ENCODE measurements at places on chromosomes 7 and 10.

GRCh38 chr10:45179691-45180090 lies 135.7 kb downstream of the OR13A1 start:
- no peak for DNase-seq

- no peak for DNase-seq
Measured at GRCh38 chr10:95355301-95355700, 64.5 kb upstream of the PDLIM1 start.

DNA sequence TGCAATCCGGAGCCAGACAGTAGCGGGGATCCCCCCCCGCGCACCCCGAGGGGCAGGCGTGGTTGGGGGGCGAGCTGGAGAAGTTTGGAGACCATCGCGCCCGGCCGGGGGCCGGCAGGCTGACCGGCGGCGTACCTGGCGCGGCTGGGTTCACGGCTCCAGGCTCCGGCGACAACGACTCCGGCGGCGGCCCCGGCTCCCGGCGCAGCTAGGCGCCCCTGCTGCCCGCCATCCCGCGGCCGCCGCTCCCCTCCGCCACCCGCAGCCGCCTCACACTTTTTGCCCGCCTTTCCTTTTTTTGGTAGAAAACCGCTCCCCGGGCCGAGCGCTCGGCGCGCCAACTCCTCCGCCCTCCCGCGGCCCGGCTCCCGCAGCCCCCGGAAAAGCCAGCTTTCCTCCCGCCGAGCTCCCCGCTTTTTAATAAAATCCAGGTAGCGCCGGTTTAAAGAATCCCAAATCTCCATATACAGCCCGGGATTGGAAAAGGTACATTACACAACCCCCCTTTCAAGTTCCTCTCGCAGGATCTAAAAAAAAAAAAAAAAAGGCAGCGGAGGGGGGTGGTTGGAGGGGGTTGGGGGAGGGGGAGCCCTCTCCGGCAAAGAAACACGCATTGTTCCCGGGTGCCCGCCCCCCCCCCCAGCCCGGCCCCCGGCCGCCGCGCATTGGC lies at the start of gene TNRC18:
TNRC18 (minus strand) TSS at position 529 of the 670 bp plus-strand sequence. CDS start 2,588 bp downstream, outside the sequence.
- DNase-seq: no peak

GRCh38 chr7:3370068-3370830 lies 69.2 kb downstream of the SDK1 start:
- DNase-seq: no peak

GRCh38 chr10:4546500-4546899 lies 279.5 kb upstream of the AKR1E2 start:
- DNase-seq: no peak

DNA sequence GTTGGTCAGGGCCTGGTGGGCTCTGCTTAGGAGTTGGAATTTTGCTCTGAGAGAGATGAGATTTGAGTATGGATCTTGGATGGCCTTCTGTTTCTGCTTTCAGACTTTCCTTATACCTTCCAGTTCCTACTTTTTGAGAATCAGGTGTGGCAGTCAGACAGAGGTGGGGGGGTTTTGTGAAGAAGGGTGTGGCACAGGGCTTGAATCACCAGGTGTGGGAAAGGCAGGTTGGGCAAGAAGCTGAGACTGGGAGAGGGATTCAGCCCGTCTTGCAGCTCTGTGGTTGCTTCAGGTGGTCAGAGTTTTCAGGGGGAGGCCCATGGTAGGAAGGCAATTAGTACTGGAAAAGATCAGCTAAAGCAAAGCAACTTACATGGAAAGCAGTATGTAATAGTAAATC lies 340.2 kb downstream of the LRMDA start:
- DNase-seq: no peak

DNA sequence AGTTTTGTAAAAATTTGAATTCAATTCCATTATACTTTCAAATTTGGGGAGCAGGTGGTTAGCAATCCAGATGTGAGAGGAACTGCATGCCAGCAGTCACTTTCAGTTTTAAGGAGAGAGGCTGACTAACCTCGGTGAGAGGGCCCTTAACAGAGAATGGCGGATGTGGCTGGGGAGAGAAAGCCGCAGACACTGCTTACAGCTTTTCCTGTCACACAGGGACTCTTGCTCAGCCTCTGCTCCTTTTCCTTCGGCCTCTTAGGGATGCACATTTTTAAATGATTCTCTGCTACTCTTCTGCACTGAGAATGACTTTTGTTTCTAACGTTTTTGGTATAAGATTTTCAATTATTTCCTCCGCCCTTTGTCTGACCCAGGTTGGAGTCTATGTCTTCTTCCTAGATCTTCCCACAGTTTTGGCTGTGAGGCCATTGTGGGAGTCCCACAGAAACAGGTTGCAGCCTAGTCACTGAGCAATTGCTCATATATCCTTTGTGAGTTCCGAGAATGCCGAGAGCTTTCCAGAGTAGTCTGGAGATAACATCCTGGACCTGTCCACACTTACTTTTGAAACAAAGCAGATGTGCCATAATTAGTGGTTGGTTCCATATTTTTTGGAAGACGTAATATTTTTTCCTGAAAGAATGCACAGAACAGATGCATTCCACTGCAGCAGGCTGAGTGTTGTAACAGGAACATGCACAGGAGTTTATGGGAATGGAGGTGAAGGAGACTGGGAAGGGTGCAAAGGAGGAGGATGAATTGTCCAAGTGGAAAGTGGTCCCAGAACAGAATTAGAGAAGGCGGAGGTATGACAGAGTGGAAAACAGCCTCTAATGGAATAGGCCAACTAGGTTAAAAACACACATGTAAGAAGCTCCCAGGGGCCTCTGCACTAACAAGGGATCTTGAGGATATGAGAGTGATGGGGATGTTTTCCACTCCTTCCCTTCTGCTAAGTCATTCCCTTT lies 168.0 kb upstream of the ZNF32 start:
- peak; percentile 75 for DNase-seq

DNA sequence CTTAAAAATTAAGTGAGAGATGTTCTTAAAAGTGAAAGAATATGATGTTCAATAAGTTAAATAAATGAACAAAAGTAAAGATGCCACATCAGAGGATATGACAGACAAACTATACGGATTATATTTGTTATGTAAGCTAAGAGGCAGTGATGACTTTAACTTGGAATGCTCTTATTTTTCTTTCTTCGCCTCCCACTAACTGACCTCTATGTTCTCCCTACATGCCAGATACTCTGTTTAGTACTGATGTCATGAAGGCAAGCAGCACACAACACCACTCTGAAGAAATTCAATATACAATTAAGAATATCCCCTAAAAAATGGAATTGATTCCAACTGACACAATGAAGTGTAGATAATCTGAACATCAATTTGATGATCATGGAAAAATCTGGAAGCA lies 223.4 kb downstream of the DOCK4 start:
- DNase-seq: no peak

DNA sequence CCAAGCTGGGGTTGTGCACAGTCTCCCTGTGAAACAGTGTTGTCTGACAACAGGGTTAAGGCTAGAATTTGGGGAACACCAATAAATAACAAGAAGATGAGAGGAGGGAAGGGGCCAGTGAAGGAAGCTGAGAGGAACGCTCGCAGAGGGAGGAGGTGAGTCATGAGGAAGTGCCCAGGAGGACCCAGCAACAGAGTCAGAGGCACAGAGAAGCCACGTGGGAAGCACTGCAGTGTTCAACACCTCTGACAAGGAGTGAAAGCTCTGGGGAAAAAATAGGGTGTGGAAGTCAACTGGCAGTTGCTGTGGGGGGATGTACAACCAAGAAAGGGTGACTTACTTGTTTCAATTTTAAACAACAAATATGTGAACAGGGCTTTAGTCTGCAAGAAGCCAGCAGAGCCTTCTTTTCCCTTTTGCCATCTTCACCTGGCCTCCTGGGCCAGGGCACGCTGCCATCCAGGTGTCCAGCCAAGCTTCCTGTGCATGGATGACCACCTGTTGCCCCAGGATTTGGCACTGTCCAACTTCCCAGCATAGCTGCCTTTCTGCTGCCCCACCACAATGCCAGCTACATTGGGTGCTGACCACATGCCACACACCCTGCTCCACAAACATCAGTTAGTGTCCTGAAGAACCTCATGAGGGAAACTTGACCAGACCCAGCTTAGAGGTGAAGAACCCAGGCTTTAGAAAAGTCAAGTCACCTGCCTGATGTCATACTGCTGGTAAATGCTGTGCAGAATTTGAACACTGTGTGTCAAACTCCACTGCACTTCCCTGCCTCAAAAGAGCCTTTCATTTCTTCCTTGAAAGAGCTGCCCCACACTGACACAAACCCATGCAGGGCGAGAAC lies 69.6 kb downstream of the ATXN7L1 start:
- peak; percentile 63 for DNase-seq

GRCh38 chr7:134067164-134067563 lies 60.0 kb upstream of the LRGUK start:
- DNase-seq: no peak

GRCh38 chr10:51972733-51973346 lies 273.4 kb upstream of the CSTF2T start:
- no peak for DNase-seq

- DNase-seq: no peak
Measured at GRCh38 chr7:81534446-81534845, 235.4 kb downstream of the HGF start.

DNA sequence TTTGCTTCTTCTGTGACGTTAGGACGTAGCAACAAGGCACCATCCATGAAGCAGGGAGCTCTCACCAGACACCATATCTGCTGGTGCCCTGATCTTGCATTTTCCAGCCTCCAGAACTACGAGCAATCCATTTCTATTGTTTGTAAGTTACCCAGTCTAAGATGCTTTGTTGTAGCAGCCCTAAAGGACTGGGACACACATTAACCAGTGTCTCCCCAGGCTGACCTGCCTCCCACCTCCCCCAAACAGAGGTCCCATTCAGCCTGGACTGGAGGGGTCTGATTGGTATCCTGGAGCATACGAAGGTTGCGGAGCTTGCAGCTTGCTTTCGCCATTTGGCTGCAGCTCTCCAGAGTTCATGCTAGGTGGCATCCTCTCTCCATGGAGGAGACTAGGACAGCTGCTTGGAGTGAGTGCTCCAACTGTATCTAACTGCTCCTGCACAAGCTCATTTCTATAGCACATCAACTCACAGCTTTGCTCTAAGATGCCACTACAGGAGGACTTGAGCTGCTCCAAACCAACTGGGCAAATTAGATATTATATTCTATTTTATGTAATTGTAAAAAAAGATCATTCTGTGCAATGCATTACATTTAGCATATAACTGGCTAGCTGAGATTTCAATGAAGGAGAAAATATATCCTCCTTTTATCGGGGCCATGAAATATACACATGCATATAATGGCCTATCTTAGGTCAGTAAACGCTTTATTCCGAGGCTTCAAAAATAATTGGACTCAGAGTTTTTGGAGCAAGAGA lies 8.0 kb upstream of the GRK5 start:
- DNase-seq: peak; percentile 60

GRCh38 chr7:125561006-125561405 lies 631.4 kb upstream of the POT1 start:
- no peak for DNase-seq

DNA sequence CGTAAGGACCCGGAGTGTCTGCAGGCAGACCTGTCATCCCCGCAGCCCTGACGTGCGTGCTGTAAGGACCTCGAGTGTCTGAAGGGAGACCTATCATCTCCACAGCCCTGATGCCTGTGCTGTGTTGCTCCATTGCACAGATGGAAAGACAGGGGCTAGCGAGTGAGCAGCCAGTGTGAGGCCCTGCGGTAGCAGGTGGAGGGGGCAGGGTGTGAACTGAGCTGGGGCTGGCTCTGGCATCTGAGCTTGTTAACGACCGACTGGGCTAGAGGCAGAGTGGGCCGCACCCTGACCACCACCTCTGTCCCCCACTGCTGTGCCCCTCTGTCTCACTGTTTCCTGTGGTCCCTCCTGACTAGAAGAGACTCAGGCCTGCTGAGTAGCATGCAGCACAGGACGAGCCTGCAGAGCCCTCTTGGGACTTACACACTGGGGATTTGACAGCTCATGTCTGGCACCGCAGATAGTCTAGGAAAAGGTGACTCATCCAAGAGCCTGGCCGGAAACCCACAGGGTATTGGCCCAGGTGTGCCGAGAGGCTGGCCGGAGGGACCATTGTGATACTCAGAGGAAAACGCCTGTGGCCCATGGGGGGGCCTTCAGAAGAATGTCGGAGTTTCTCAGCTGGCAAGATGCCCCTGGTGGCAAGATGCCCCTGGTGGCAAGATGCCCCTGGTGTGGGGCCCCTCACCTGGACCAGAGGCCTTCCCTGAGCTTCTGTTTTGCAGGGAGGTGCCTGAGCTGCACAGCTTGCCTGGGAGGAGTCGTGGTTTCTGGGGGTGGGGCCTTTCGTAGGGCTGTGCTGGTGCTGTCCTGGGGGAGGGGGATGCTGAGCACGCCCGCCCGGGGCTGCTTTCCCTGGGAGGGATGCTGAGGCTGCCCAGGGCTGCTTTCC lies 34.3 kb downstream of the INPP5A start:
- peak; percentile 38 for DNase-seq

DNA sequence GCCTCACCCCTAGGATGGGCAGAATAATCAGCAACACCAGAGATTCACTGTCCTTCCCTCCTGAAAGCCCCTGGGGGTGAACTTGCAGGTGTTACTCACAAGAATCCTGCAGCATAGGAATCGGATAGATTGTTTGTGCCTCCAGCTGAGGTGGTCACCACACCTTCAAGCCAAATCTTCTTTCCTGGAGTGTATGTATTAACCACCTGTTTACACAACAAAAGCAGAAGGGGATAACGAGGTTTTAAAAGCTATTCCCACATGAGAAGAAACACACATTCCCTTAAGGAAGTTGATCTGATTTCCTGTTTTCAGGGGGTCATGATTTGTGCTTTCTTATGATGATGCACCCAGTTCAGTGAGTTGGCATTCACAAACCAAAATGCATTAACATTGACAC lies 173.8 kb upstream of the HPS1 start:
- no peak for DNase-seq

DNA sequence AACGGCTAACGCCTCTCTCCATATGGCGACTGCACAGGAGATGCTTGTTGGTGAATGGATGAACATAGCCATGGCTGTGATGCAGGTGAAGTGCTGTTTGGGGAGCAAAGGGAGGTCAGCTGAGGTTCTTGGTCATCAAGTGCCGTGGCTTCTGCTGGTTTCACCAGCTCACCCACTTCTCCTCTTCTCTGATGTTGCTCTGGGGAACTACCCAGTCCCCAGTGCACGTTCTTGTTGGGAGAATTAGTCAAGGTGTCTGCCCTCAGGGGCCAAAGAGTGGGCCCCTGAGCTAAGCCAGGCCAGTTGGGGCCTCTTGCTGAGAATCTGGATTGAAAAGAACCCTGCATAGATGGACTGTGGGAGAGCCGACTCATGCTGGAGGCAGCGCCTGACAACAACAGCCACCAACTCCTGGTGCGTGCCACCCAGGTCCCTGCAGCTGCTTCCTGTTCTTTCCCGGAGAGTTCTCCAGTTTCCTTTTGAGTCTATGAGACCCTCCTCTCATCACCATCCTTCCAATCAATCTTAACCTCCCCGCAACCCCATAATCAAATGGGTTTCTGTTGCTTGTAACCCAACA lies 3.0 kb downstream of the BTBD16 start:
- DNase-seq: no peak

- no peak for DNase-seq
Measured at GRCh38 chr7:72429316-72429715, 17.2 kb upstream of the CALN1 start.

DNA sequence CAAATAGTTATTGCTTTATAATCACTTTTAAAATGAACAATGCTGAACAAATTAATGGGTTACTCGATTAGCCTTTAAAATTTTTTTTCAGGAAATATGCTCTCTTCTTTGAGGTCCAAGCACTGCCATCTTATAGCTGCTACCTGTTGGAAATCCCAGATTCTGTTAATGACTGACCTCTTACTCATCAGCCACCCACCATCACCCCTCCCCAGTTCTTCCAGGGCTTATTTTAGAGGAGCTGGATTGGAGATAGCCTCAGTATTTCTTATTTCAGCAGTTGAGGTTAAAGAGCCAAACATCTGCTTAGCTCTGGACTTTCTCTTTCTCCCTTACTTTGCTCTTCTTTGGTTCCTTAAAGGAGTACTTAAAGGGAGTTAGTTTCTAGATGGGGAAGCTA lies 420.0 kb downstream of the EXOC4 start:
- no peak for DNase-seq
